ENCODE measurements at places on chromosomes 11 and 22. TPM values are rescaled to one million over a fixed set of nuclear protein-coding genes. Genes with fewer than 3 reads are reported as not detected.

DEUP1 gene
- not detected for total RNA-seq

SCGB2A2 gene
- total RNA-seq: not detected

ASCL2 gene
- 0.17 TPM for total RNA-seq

SYCE3 gene
- total RNA-seq: not detected

YIF1A gene
- total RNA-seq: 115 TPM

PHF21B gene
- not detected for total RNA-seq

IGLL1 gene
- total RNA-seq: not detected

ASPHD2 gene
- total RNA-seq: 0.17 TPM

PDXP gene
- total RNA-seq: 32.4 TPM

CHRNA10 gene
- total RNA-seq: 1.7 TPM

All from liver (tissue), 10 donors.